Stimulated activated CD8-positive, alpha-beta memory T cell treated with anti-CD3 and anti-CD28 coated beads, Interleukin-7, amount 100 ng/mL, for 1 hour (primary cell): ENCODE measurements at places on chromosomes 7 and 10.

DNA sequence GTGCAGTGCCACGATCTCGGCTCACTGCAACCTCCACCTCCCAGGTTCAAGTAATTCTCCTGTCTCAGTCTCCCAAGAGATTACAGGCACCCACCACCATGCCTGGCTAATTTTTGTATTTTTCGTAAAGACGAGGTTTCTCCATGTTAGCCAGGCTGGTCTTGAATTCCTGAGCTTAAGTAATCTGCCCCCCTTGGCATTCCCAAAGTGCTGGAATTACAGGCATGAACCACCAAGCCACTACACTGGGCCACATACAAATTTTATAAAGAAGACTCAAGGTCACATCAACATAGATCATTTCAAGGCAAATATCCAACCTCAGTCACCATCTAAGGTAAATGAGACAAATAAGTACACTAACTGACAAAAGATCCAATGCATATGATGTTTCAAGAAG, 32.1 kb downstream of the IGF2BP3 start:
- DNase-seq: no peak

DNA sequence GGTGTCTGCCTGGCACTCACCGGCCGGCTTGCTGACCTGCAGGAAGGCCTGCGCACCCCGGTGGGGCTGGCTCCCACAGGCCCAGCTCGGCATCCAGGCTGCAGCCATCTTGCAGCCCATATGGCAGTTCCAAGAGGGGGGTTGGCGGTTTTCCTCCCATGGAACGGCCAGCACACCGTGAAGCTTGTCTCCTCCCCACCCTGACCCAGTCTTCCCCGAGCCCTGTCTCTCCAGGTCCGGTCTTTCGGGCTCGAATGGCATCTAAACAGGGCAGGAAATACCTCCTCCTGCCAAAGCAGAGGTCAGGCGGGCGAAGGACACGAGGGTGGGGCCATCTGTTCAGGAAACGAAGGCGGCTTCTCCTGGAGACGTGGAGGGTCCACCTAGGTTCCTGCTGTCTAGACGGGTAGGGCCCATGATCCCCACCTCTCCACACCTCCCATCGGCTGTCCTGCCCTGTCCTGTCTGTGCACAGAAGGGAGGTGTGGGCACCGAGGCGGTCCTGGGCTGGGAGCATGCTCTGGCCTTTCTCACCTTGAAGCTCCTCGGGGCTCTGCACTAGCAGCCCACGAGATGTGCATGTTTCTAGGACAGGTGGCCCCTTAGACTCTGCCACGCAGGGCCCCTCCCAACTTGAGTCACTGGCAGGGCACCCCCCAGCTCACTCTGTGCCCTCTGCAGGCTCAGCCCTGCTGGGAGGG, 113.7 kb upstream of the DIP2C start:
- DNase-seq: no peak

GRCh38 chr7:26065652-26066051, 86.3 kb upstream of the NFE2L3 start:
- no peak for DNase-seq

DNA sequence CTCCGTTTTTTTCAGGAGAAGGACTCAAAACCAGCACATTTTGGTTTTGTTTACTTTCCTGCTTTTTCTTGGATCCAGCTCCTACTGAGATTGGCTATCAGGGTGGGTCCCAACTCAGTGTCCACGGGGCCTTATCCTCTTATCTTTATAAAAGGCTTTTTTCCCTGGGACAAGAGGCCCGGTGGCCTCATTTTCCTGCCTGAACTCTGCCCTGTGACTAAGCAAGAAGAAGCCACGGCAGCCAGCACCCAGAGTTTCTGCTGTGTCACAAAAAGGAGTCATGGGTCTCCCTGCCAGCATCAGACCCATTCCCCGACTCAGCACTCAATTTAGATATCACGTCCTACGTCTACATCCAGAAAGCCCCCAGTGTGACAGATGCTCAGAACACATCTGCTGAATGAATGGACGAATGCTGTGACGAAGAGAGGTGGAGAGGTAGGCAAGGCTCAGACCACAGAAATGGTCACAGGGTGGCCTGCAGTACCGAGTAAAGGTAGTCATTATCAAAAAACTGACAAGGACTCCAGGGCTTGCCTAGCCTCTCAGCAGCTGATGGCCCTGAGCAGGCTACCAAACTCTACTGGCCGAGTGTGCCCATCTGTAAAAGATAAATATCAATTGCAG, 16.7 kb downstream of the DLG5 start:
- DNase-seq: no peak

GRCh38 chr10:132110111-132110521, 44.4 kb downstream of the JAKMIP3 start:
- no peak for DNase-seq

- no peak for DNase-seq
Measured at GRCh38 chr10:65123120-65123519, 1601.9 kb downstream of the REEP3 start.

DNA sequence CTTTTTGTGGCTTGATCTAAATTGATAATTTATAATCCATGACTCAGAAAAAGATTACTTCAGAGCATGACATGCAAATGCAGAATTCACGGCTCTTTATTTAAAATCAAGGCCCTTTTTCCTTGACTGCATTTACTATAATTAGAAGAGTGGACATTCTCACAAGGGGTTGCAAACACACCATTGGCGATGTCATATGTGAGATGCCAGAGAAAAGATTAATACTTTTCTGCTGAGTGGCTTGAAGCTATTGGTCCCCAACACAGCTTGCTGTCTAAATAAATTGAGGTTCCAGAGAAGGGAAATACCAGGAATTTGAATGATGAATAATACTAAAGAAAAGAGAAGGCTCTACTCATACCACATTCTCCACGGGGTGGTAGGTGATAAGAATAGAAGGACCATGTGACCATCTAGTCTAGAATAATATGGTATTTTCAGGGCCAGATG, 78.7 kb upstream of the ARID5B start:
- no peak for DNase-seq

DNA sequence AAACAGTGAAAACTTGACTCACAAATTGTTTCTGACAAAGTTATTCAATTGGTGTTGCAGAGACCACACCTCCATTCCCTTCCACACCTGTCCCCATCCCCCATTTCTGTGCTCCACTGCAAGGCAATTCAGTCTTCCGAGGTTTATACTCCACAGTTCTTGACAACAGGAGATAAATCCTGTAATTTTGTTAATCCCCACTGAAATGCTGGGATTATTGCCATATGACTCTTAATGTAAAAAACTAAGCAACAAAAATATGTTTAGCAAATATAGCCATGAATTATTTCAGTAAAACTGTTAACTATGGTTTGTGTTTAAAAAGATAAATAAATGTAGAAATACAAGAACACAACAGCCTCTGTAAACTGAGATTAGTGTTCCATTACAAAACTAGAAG, 170.1 kb upstream of the SEMA3D start:
- no peak for DNase-seq

DNA sequence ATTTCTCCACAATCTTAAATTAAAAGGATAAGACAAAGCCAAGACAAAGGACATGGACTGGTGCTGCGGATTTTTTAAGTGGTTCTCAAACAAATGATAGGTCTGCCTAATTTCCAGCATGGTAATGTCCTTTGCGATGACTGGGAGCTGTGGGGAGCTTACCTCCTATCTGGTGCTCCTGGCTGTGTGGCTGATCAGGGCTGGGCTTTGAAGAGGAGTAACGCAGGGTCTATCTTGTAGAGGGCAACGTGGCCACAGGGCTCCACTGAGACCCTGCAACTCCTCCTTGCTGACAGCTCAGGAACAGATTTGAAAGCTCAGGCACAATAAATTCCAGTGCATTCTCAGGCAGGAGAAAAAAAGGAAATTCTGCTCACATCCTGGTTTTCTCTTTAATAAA, 103.1 kb upstream of the SFMBT2 start:
- DNase-seq: no peak

GRCh38 chr10:58546722-58547445, 34.2 kb downstream of the BICC1 start:
- DNase-seq: no peak

DNA sequence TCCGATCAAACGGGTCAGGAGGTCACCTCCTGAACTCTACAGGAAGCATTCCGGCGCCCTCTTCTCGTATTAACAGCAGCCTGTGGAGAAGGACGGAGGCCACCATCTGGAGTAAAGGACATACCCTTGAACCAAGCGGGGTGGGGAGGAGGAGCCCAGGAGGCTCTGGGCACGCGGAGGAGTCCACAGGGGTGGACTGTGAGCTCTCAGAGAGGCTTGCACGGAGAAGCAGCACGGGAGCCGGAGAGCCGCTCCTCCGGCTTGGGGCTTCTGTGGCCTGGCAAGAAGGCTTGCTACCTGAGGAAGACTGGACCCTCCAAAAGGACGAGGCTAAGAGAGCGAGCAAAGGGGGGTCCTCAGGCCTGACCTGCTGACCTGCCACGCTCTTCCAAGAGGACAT, 77.9 kb downstream of the MAD1L1 start:
- DNase-seq: no peak

- DNase-seq: no peak
Measured at GRCh38 chr7:42735081-42735480, 176.8 kb downstream of the C7orf25 start.

- no peak for DNase-seq
Measured at GRCh38 chr10:127524229-127524628, 24.9 kb upstream of the NPS start.

- no peak for DNase-seq
Measured at GRCh38 chr7:151020231-151020630, 4.1 kb downstream of the ATG9B start.

DNA sequence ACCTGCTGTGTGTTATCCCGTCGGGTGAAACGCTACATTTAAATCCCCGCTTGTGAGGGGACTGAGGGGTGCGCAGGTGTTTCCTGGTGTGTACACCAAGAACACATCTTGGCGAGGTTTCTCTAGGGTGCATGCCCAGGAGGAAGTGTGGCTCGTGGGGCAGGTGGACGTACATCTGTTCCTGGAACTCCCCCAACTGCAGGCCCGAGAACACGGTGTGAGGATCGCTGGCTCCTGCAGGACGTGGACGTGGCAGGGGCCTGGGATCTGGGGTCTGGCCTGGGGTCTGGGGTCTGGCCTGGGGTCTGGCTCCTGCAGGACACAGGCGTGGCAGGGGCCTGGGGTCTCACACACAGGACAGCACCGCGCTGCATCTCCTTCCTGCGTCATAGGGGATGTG, 10.1 kb downstream of the KNDC1 start:
- DNase-seq: no peak

DNA sequence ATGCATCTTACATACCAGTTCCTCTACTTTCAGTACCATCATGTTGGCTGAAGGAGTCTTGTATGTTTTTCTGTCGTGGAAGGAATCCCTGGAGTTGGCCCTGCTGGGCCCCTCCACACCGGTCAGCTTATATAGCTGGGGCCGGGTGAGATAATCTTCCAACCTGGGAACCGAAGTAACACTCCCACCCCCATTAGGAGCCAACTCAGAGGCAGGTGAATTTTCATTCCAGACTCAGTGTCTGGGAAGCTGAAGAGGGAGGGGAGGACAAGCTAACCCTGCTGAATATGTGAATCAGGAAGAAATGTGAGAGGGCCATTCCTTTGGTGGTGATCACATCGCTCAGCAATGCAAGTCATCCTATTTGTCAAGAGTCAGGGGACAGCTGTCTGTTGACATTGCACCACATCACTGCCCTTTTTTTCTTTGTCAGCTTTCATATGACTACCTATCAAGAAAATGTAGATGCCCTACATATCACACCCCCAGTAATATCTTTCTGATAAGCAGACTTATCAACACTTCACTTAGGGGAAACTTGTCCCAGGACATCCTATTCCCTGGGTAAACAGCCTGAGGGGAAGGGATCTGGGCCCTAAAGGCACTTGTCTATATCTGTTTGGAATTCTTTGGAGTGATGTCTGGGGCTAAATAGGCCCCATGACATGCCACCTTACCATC, at the start of gene ANKRD1:
ANKRD1 (minus strand) TSS at position 102 of the 681 bp plus-strand sequence; CDS start at position 42, 60 bp downstream.
- DNase-seq: no peak
